ENCODE measurements at places on chromosomes 7 and 10.

DNA sequence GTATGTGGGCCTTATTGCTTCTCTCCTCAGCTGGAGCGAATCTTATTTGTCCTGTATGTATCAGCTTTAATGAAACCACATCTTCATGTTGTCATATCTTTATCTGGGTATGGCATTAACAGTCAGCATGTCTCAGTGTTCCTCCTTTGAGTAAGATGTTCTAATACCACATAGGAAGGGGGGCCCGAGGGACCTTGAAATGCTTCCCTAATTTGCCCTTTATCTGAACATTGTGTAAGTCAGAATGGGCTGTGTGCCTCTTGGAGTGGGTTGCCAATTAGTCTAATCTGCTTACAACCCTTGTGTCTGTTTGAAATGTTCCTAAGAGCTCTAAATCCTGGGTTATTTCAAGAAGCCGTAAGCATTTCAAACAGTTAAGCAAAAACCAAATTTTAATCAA, 623.8 kb downstream of the SUGCT start:
- DNase-seq: no peak

GRCh38 chr7:118949031-118949430, 724.5 kb downstream of the ANKRD7 start:
- no peak for DNase-seq

DNA sequence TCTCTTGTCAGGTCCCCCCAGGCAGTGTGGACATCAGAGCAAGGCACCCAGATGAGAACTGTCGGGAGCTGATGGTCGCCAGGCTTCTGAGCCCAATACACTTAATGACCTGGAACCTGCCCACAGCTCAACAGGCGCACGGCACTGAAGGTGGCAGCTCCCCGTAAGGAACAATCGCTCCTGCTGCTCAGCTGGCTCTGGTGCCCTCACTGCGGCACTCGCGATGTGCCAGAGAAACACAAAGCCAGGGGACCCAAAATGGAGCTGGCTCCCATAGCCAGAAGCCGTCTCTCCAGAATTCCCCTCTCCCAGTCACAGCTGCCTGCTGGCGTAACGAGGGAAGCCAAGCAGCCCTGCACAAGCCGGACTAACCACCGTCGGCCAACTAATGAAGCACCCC, 6.3 kb downstream of the CALN1 start:
- peak; percentile 20 for DNase-seq

GRCh38 chr10:109926061-109926745, 2.9 kb upstream of the XPNPEP1 start:
- DNase-seq: no peak

GRCh38 chr10:18359812-18360211, 219.6 kb downstream of the CACNB2 start:
- no peak for DNase-seq

DNA sequence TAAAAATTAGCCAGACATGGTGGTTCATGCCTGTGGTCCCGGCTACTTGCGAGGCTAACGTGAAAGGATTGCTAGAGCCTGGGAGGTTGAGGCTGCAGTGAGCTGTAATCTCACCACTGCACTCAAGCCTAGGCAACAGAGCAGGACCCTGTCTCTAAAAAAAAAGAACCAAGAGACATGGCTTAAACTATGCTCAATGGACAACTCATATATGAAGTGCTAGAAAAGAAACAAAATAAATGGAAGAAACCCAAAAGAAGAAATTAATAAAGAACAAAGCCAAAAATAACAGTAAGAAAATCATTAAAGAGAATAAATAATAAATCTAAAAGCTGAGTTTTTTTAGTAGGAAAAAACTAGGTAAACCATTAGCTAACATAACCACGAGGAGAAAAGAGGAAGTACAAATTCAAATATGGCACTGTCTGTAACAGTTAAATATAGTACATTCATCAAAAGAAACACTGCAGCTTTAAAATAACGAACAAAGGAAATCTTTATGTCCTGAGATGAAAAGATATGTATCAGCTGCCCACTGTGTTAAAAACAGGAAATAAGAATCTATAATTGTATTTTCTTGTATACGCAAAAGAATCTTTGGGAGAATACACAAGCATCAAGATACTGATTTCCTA, 48.7 kb downstream of the UPF2 start:
- DNase-seq: peak; percentile 24

DNA sequence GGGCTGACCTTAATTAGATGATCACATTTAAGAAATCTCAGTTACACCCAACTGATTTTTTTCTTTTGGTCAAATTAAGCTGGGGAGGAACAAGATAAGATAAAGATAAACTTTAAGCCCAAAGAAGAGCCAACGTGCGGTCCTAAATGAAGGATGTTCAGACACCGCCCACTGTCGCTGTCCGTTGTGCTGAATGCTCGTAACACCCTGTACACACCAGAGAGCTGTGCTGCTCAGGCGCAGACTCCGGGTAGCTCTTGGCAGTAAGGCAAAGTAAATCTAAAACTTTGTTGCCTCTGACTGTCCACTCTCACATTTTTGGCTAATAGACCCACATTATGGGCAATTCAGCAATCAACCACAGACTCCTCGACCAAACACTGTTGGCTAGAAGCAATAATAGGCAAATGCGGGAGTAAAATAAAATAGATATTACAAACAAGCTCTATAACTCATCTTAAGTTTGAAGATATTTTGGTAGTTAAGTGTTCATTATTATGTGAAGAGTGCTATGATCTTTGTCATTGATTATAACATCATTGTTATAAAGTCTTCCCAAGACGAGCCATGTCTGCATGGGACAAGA, 57.1 kb downstream of the PLPP4 start:
- DNase-seq: no peak

- DNase-seq: no peak
Observed at GRCh38 chr7:18896343-18896975, 221.0 kb downstream of the TWIST1 start.

DNA sequence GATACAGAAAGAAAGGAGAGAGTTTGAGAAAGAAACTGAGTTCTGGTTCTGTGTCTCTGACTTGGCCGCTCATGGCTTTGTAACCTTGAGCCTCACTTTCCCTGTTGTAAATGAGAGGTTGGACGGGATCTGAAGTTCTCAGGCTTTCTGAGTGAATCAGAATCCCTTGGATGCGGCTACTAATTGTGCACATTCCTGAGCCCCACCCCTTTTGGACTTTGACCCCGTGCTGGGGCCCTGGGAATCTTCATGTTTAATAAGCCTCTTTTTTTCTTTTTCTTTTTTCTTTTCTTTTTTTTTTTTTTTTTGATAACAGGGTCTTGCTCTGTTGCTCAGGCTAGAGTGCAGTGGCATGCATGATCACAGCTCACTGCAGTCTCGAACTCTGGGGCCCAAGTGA, 26.9 kb downstream of the SLC25A28 start:
- no peak for DNase-seq

DNA sequence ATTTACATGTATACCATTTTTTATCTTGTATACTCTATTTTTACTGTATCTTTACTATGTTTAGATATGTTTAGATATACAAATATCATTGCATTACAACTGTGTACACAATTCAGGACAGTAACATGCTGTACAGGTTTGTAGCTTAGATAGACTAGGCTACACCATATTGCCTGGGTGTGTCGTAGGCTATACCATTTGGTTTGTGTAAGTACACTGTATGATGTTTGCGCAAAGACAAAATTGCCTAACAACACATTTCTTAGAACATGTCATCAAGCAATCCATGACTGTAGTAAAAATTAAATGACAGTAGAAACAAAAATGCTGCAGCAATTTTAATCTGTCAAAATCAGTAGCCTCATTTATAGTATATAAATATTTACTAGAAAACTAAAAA, 812.2 kb downstream of the GRM8 start:
- DNase-seq: no peak

DNA sequence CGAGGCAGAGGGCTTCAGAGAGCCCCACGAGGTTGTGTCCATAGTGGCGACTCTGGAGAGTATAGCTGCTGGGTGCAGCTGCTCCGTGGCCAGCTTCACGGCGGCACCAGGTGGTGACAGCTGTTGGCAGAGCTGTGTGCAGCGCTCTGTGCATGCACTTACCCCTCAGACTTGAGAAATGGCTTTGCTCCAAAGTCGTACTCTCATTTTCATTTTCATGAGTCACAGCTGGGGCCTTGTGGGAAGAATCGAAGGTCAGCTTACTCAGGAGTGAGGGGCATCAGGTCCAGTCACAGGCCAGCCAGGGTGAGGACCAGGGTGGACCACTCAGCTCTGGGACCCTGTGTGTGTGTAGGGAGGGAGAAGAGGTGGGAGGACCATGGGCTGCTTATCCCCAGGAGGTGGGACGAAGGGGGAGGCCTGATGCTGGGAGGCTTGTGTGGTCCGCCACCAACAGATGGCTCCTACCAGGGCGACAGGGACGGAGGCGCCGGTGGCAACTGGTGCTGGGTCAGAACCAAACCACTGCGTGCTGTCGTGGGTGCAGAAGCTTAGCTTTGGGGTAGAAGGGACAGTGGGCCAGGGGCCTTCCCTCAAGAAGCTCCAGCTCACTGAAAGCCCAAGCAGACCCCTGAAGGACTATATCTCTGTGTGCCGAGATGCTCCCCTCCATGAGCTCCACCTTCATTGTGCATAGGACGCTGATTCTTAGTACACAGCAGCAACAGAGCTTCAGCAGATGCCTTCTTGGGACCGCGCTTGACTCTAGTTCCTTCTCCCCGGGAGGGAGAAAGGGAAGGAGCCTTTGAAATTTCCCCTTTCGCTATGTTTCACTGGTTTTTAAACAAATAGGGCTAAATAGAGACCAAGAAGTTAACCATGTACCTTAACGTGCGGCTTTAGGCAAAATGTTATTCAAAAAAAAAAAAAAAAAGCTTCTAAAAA, 225.0 kb downstream of the CELF2 start:
- DNase-seq: peak; percentile 89

- DNase-seq: no peak
Observed at GRCh38 chr10:89869180-89869579, 167.8 kb downstream of the KIF20B start.

DNA sequence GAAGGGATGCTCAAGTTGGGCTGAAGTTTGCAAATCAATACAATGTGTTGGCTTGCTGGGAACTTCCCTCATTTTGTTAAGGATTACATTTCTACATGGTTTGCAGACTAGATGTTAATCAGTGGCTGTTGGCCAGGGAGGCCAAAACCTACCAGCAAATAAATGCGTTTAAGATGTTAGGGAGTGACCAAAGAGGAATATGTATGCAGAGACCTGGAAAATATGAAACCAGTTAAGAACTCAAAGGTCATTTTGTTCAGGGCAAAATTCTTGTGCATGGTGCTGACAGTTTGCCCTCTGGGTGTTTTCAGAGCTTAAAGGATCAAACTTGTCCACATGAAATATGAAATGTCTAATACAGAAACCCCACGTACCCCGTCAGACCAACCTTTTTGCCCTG, 30.3 kb downstream of the GATA3 start:
- no peak for DNase-seq

- no peak for DNase-seq
Observed at GRCh38 chr10:111989136-111989911, 194.2 kb downstream of the GPAM start.

DNA sequence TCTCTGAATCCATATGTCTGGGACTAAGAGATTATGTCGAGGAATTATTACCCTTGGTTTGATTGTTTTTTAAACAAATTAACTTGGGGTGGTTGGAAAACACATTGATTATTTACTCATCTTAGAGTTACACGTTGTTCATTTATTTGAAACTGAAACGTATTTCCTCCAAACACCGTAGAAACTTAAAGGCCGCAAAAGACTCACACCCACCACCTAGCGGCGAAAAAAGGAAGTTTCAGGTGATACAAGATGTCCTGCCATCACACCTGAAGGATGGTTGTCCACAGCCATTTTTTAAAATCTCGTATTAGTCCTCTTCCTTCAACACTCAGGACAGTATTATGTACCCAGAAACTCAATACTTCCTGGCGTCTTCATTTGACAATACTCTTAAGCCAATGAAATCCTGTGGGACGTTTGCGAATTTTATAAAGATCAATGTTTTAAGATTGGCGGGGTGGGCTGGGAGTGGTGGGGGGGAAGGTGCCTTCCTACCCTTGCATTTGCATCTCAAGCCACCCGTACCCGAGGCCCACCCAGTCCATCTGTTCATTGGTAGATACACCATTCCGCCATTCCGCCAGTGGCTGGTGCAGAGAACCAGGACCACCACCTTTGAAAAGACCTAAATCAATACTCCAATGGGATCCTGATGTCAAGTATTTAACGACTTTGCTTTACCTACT, 1.4 kb upstream of the LCOR start:
- peak; percentile 63 for DNase-seq

- no peak for DNase-seq
Observed at GRCh38 chr7:1187127-1187526, 27.1 kb upstream of the ZFAND2A start.

DNA sequence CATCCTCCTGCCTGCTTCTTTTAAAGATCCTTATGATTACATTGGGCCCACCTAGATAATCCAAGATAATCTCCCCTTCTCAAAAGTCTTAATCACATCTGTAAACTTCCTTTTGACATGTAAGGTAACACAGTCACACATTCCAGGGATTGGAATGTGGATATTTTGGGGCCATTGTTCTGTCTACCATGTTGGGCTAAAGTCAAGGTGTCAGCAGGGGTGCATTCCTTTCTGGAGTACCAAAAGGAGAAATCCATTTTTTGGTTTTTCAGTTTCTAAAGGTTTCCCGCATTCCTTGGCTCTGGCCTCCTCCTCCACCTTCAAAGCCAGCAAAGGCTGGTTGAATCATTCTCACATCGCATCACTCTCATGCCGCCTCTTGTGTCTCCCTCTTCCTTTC, 197.6 kb upstream of the NFE2L3 start:
- no peak for DNase-seq

- DNase-seq: no peak
Observed at GRCh38 chr7:42597300-42597699, 314.6 kb downstream of the C7orf25 start.

GRCh38 chr7:37535841-37536240, 87.2 kb upstream of the ELMO1 start:
- DNase-seq: no peak

DNA sequence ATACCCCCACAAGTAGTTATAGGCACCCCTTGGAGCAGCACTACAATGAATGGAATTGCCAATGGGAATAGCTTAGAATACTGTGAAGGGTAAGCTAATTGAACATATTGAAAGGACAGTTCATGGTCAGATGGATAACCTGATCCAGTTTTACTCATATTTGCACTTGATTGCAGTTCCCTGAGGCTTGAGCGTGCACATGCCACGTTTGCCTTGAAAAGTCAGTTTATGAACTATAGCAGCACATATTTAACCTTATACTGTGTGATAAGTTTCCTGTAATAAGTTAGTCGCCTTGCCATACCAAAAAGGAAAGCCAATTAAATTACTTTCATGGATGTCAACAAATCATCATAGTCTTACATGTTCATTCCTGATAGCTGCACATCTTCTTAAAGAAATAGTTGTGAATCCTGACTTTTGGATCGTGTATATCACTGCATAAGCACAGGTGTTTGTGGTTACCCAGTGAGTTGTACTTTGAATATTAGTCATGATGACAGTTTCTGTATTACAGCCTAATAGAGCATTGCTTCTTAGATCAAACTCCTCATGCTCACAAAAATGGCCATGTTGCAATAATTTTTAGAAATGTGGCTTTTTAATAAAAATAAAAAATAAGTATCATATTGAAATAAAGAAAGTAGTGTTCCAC, 21.6 kb downstream of the DNTT start:
- DNase-seq: peak; percentile 43
